ENCODE measurements at places on chromosomes 7 and 10.
A peak's percentile ranks its signal among the peaks of the same experiment; 100 is the strongest.

DNA sequence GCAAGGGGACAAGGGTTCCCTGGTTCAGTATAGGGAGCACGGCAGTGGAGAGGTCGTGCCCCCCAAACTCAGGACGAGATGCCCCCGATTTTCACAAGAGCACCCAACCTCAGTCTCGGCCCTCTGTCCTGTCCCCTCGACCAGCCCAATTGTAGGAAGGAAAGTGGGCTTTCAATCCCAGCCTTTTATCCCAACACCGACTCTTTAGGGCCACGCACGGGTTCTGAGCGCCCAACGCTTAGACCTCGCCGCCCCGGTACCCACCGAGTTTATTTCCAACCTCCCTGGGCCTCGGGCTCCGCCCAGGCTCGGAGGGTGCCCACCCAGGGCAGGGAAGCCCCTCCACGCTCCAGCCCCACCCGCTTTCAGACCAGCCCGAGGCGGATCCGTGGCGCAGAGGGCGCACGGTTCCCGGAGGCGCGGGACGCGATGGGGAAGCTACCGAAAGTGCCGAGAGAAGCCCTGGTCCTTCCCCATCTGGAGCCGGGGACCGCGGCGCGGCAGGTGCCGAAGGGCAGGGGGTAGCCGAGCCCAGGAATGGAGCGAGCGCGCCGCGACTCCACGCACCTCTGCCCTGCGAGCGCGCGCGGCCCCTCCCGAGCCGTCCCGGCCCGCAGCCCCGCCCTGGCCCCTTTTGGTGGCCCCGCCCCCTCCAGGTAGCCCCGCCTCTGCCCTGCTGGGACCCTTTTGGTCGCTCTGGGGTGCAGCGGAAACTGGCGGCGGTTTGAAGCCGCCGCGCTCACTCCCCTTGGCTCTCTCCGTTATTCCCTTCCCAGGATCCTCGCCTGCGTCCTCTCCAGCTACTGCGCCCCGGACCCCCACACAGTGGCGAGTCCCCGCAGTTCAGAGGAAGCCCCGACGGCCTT is 20.4 kb downstream of the GRID2IP start:
- DNase-seq = peak; percentile 86

DNA sequence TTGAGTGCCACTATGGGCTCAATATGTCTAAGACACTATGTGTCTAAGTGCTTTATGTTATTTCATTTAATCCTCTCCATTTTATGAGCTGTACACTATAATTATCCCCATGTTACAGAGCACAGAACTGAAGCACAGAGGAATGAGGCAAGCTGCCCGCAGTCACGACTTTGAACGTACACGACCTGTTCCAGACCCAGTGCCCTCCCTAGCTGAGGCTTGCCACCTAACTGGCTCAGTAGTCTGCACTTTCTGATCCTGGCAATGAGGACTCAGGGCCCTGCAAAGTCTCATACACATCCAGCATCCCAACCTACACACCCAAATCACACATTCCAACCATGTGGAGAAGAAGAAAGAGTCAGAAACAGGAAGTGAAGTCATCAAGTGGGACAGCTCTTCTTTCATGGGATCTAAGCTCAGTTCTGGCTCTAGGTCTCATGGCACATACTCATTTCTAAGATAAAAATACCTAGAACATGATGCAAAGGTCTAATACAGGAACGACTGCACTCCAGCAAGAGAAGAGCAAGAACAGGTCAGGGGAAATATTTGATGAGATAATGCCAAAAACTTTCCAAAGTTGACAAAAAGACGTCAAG is 42.4 kb upstream of the DDC start:
- no peak for DNase-seq

DNA sequence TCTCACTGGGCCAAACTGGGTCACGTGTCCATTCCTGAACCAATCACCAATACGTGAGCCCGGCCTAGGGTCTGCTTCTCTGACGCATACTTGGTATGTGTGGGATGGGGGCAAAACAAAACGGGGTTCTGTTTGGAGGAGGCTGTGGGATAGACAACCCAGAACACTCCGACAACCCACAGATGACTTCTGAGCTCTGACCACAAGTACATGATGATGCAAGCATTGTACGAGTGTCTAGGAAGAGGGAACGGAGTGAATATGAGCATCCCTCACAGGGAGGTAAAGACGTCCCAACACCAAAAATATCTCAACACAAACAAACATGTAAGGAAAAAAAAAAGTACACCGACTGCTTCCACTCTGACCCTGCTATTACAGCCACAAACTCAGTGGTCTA is 5.6 kb downstream of the DAGLB start:
- no peak for DNase-seq

GRCh38 chr7:107446988-107447387 is 22.9 kb upstream of the GPR22 start:
- no peak for DNase-seq

DNA sequence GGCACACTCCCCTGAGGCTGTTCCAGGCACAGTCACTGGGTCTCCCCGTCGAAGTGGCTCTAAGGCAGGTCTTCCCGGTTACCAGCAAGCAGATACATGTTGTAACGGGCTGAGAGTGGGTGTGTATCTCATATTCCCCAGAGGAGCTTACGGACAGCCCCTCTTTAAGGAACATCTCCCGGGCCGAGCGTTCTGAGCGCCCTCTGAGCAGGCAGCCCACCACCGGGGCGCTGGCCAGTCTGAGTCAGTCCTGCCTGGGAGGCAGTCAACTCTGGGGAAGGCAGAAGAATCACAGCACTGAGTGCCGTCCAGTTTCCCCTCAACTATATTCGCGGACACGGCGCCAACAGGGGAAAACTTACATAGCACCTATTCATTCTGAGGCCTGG is 117.4 kb downstream of the LHPP start:
- DNase-seq = no peak

GRCh38 chr10:11341283-11341960 is 270.0 kb downstream of the USP6NL start:
- DNase-seq = no peak

GRCh38 chr10:131898713-131899112 is 2.1 kb upstream of the PPP2R2D start:
- DNase-seq = no peak

- DNase-seq = no peak
These were observed 299.0 kb upstream of the FZD1 start for GRCh38 chr7:90965211-90965610.

- no peak for DNase-seq
These were observed 336.0 kb downstream of the HGF start for GRCh38 chr7:81433692-81434331.

GRCh38 chr10:133225707-133226191 is 4.3 kb upstream of the UTF1 start:
- DNase-seq = no peak

DNA sequence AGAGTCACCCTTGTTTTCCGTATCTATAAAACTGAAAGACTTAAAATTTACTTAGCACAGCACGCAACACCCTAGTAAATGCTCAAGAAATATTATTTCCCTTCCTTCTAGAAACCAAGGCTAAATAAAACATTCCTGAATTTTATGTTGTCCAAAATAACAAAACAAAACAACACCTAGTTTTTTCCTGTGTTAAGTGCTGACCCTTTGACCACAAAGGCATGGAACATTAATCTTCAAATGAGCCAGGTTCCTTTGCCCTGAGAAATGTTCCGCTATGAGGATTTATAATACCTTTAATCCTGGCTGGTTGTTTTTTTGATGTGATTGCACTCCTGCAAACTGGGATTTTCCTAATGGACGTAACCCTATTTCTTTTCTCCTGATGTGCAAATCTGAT is 29.0 kb upstream of the DGKI start:
- no peak for DNase-seq

GRCh38 chr10:32951111-32951510 is 6.9 kb downstream of the ITGB1 start:
- no peak for DNase-seq

GRCh38 chr7:5432691-5433090 is 9.1 kb upstream of the TNRC18 start:
- DNase-seq = no peak

DNA sequence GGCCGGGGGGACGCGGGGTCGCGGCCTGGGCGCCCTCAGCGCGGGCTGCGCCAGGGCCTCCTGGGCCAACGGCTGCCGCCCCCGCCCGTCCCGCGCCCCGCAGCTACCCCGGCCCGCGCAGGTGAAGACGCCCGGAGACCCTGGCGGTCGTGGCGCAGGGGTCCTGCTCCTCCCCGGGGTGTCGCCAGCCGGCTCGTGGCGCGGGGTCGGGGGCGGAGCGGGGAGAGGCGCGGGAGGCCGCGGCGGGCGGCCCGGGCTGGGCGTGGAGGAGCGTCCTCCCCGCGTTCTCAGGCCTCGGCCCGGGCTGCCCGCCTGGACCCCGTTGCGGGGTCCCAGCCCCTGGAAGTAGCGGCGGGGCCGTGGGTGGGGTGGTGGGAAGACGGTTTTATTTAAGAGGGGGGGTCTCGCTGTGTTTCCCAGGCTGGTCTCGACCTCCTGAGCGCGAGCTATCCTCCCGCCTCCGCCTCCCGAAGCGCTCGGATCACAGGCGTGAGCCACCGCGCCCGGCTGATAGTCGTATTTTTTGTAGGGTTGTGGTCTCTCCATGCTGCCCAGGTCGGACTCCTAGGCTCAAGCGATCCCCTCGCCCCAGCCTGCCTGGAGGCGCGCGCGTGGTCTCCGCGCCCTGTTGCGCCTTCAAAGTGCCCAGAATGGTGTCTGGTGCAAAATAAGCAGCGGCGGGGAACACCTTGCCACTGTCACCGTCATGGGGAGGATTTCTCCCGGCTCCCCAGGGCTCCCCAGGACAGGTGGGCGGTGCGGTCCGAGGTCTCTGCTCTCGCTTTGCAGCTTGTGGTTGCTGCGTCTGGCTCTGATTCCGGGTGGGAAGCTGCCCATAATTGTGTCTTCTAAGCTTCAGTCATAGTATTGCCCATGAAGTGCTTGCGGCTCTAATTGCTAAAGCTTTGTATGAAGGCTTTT is 15.3 kb upstream of the SUN1 start:
- peak; percentile 49 for DNase-seq

DNA sequence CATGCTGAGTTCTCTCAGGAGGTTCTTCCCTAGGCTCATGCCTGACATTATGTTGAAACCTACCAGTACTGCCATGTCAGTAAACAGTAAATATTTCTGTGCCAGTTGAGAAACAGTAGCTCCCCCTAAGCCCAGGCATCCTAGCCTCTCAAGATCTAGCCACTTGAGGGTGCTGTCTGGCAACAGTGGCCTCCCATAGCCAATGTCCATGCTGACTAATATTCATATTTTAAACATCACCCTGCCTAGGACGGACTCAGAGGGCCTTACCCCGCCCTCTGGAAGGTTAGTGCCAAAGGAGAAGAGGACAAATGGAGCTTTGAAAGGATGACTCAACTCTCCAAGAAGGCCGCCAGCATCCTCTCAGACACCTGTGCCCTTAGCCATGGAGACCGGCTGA is 7.7 kb downstream of the ACSM6 start:
- no peak for DNase-seq

DNA sequence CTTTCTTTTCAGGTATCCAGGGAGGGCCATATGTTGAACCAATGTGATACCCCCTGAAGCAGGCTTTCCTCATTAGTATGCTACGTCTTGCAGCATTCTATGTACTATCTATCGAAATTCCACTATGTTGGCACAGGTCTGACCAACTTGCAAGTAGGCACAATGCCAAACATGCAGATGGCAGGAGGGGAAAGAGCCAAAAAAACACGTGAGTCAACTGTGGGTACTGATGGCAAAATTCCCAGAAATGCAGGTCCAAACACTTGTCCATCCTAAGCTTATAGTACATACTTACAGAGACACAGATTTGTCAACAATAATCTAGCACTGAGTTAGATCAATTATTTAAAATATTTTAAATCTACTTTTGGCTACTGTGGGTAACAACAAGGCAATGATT is 394.9 kb downstream of the DGKB start:
- DNase-seq = no peak

GRCh38 chr7:102253973-102254370 is 32.7 kb upstream of the SH2B2 start:
- no peak for DNase-seq

GRCh38 chr7:138077809-138078208 is 1.6 kb downstream of the AKR1D1 start:
- DNase-seq = no peak

GRCh38 chr10:131947631-131948347 is 33.9 kb downstream of the BNIP3 start:
- no peak for DNase-seq

DNA sequence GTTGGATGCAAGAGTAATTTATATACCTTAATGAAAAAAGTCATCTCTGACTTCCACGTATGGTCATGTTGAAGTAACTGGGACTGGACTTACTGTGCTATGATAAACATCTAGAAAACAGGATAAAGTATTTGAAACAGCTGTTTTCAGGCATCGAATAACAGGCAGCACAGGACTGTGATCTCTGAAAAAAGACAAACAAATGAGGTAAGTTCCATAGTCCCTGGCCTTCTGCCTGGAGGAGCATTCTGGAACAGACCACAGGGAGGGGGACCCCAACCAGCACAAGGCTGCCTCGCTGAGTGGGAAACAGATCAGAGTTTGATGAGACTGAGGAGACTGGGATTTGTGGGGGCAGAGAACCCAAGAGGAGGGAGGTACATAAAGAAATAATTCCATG is 89.1 kb upstream of the HABP2 start:
- no peak for DNase-seq

- no peak for DNase-seq
These were observed 278.4 kb downstream of the ANKRD30A start for GRCh38 chr10:37403776-37404175.

- no peak for DNase-seq
These were observed 7.0 kb upstream of the PANK1 start for GRCh38 chr10:89651916-89652573.

DNA sequence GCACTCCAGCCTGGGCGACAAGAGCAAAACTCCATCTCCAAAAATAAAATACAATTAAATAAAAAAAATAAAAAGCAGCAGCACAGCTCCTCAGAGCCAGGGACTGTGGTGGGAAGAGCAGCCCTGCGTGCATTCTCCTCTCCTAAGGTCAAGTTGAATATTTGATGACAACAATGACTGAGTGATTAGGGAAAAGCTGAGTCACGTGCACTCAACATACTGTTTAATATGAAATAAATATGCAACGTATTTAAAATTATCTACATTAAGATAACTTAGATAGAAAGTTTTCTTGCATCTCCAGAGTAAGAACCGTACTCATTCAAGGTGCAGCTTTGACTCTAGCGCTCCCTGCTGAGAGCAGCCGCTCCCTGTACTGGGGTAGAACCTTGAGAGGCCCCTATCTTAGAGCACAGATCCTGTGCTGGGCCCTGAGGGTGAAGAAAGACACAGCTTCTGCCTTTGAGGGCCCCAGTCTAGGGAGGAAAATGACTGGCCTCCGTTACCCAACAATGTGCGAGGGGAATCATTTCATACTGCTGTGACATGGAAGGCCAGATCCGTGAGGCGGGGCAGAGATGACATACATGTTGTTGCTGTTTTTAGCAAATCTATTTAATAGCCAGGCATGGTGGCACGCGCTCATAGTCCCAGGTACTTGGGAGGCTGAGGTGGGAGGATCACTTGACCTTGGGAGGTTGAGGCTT is 81.1 kb downstream of the SVIL start:
- DNase-seq = no peak
